ENCODE measurements at places on chromosomes 5 and 9.

DNA sequence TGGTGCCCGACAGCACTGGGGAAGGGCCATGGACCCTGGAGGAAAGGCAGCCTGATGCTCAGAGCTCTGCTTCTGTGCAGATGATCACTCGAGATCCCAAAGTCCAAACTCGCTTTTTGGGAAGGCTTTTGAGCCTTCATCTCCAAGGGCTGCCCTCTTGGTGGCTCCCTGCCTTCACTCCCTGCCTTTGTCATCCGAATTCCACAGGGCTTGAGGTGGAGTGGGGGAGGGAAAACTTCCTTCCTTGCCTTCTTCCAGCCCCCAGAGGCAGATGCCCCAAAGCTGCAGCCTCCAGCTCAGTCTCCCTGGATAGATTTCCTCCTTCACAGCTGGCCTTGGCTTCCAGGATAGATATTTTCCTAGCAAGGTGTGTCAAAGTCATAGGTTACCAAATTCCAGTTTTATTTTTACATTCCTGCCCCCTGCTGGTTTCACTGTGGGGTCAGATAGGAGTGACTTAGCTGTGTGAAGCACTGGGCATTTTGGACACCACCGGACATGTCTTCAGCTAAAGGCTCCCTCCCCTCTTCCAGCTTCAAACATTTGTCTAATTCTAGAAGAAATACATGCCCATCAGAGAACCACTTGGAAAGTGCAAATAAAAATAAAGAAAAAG, 268.2 kb downstream of the HSPA4 start:
- no peak for DNase-seq

DNA sequence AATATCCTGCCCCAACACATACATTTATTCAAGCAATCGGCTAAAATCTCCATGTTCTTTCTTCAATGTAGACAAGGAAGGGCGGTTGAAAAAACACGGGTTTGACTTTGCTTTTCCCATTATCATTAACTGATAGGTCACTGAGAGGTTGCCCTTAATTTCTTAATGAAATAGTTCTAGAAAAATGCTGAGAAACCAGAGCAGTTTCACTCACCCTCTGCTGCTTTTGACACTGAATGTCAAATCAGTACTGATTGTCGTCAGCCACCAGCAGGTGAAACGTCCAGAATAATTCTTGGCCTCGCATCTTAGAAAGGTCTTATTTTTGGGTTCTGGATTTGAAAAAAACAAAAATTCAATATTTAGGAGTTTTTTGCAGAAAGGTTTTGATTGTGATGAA, 8.1 kb downstream of the IL12B start:
- no peak for DNase-seq

- no peak for DNase-seq
Observed at GRCh38 chr5:124581738-124582560, 164.5 kb downstream of the ZNF608 start.

GRCh38 chr9:99072040-99072394, 32.9 kb upstream of the TGFBR1 start:
- no peak for DNase-seq

- no peak for DNase-seq
Observed at GRCh38 chr9:18703151-18703900, 229.4 kb downstream of the ADAMTSL1 start.

DNA sequence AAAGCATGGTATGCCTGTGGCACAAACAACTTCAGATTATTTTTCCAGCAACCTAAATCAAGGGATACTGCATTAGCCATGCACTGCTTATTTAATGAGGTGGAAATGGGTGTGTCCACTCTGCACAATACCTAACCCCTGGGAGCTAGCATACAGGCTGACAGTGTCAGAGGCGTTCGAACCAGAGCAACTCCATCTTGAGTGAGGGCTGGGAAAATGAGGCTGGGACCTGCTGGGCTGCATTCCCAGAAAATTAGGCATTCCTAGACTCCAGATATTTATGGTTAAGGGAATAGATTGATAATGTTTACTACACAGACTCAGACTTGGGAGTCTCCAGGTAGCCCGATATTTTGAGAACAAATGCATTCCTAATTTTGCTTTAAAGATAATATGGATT, 2.8 kb downstream of the FGF1 start:
- no peak for DNase-seq
